T-helper 9 cell (primary cell): ENCODE measurements at places on chromosomes 7 and 10.

DNA sequence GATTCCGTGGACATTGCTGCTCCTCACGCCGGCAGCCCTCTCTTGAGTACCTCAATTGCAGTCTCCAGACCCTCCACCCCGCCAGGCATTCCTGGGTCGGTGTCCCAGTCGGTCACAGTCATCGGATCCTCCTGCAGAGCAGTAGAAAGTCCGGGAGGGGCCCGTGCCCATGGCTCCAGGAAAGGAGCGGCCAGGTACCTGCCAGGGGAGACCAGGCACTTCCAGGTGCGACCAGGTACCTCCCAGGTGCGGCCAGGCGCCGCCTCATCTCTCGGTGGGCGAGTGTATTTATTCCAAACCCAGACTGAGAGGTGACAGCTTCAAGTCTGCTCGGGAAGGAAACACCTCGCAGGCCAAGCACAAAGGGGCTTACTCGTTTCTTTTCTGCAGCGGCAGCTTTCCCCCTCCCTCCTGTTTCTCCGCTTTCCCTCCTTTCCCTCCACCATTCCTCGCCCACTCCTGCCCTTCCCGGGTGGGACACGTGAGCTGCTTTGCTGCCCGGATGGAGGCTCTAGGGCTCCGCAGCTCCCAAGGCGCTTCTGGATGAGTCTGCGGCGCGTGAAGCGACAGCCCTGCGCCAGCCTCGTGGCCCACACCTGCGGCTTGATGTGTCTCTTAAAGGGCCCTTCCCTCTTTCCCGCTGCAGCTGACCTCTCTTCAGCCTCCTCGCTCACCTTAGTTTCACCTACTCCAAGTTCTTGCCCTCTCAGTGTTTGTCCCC, 39.4 kb upstream of the AGK start:
- DNase-seq, result no peak

- DNase-seq, result no peak
Observed at GRCh38 chr10:70518695-70519094, 40.1 kb downstream of the PALD1 start.

DNA sequence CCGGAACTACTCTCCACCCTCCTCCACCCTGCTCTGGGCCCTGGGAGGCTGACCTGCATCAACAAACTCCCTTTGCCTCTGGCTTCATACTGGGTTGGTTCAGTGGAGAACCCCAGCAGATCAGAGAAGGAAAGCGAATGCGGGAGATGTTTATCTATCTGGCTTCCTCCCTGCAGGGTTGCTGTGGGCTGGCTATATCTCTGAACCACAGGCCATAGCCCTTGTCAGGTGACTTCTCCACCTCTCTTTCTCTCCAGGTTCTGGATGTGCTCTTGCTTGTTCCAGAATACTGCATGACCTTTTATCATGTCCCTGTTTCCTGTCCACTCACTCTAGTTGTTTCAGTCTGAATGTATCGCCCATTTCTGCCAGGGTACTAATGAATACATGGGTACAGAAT, 51.7 kb upstream of the IFRD1 start:
- DNase-seq, result peak; percentile 6

GRCh38 chr7:129189661-129190310, 1.4 kb downstream of the SMO start:
- DNase-seq, result no peak

- no peak for DNase-seq
Observed at GRCh38 chr10:116676118-116676517, 55.4 kb downstream of the PNLIPRP2 start.

DNA sequence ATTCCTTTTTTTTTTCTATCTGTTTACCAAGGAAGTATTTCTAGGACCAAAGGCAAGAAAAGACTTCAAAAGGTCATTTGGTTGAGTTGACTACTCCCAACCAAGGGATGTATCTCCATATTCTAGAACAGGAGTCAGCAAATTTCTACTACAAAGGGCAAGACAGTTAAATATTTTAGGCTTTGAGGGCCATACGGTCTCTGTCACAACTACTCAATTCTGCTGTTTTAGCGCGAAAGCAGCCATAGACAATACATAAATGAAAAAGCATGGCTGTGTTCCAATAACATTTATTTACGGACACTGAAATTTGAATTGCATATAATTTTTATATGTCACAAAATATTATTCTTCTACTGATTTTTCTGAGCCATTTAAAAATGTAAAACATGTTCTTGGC, 8.5 kb upstream of the ARID5B start:
- no peak for DNase-seq

GRCh38 chr7:28762651-28763050, 195.5 kb downstream of the TRIL start:
- DNase-seq, result no peak

- DNase-seq, result no peak
Observed at GRCh38 chr10:66827353-66827752, 98.5 kb upstream of the LRRTM3 start.

- DNase-seq, result no peak
Observed at GRCh38 chr7:133009426-133010252, 72.3 kb downstream of the CHCHD3 start.

- DNase-seq, result no peak
Observed at GRCh38 chr10:71649631-71650030, 69.9 kb downstream of the C10orf105 start.

- no peak for DNase-seq
Observed at GRCh38 chr7:121398246-121398645, 2.1 kb upstream of the FAM3C start.

GRCh38 chr10:102120991-102121738, 997 bp upstream of the LDB1 start:
- no peak for DNase-seq

- DNase-seq, result no peak
Observed at GRCh38 chr7:138584696-138585095, 116.5 kb downstream of the SVOPL start.

GRCh38 chr10:69750725-69751124, 51.0 kb upstream of the COL13A1 start:
- no peak for DNase-seq

DNA sequence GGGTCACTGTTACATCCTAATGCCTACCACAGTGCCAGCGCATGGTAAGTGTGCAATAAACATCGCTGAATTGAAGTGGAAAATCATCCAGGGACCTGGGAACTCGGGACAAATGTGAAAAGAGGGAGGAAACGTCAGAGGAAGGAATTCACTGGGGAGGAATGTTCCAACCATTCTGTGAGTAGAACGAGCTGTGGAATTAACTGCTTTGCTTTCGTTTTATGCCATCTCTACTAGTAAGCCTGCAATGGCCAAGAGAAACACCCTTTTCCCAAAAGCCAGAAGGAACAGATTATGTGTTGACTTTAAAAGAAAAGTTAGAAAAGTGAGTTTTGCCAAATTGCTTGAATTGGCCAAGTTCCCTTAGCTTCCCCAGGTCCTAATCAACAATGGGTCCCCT, 1044.9 kb downstream of the TYW1 start:
- no peak for DNase-seq

- no peak for DNase-seq
Observed at GRCh38 chr10:70915206-70915605, 26.8 kb upstream of the PCBD1 start.

GRCh38 chr10:132671228-132672154, 114.5 kb downstream of the NKX6-2 start:
- no peak for DNase-seq

GRCh38 chr7:2529161-2530070, 9.8 kb downstream of the LFNG start:
- DNase-seq, result peak; percentile 59

GRCh38 chr7:40717242-40717641, 582.4 kb downstream of the SUGCT start:
- DNase-seq, result no peak

DNA sequence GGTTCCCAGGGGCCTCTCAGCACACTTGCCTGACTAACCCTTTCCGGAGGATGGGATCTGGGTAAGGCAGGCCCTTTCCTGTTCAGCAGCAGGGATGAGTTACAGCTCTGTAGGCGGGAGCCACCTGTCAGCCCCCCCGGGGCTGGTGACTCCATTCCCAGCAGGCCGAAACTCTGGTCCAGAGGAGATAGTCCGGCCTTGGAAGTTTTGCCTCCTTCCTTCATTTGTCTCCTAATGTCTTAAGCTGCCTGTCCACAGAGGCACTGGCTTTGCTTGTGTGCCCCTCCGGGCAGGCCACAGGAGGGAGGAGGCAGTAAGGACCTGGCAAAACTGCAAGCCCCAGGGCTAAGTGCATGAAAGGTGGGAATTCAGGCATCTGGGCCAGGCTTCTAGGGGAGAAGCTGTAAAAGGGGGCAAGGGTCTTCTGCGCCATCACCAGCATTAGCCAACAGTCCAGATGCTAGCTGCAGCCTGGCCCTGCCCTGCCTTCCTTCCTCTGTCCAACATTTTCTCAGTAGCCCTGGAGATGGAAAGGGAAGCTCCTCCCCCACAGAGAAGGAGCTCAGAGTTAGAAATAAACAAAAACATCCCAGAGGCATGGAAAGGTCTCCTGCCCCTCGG, 1.2 kb downstream of the ADIRF start:
- DNase-seq, result no peak

- no peak for DNase-seq
Observed at GRCh38 chr10:3330663-3331062, 158.1 kb upstream of the PITRM1 start.

DNA sequence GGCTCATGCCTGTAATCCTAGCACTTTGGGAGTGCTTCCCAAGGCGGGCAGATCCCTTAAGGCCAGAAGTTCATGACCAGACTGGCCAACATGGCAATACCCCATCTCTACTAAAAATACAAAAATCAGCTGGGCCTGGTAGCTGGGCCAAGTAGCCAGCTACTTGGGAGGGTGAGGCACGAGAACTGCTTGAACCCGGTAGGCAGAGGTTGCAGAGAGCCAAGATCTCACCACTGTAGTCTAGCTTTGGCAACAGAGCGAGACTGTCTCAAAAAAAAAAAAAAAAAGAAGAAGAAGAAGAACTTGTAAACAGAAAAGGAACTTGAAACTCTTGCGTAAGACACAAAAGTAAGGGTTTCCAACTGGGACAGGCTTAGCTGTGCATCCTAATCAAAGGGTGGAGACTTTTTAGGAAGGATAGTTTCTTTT, 5.6 kb upstream of the IFIT2 start:
- DNase-seq, result no peak

DNA sequence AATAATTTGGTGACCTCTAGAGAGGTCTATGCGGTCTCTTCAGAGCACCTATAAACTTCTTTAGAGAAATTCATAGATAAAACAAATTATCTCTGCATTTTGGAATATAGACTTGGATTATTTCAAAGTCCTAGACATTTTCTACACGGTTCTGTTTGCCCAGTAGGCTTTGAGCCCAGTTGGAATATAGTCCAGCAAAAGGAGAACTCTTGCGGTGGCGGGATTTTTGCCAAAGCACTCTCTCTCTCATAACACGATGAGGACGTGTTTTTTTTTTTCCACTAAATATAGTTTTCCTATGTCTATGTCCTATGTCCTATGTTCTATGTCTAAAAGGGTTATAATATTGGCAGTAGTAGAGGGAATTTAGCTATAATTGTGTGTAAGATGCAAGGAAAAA, 164.9 kb upstream of the AGR3 start:
- no peak for DNase-seq

GRCh38 chr7:51190969-51191368, 125.6 kb downstream of the COBL start:
- no peak for DNase-seq

GRCh38 chr10:114982989-114983388, 45.0 kb downstream of the TRUB1 start:
- no peak for DNase-seq

DNA sequence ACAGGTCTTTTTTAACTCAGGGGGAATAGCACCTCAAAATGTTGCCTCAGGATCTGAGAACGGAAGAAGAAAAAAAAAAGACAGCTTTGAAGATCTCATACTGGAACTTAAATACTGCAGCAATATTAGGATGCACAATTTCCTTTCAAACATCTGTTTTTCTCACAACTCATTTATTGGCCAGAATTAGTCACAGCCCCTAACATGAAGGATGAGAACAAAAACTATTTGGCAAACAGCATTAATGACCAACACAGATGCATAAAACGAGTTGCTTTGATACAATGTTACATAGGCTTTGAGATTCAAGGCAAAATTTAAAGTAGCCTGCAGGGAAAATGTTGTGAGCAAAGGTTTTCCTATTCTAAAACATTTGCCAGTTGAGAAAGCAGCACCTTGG, 36.5 kb downstream of the JMJD1C start:
- DNase-seq, result no peak

DNA sequence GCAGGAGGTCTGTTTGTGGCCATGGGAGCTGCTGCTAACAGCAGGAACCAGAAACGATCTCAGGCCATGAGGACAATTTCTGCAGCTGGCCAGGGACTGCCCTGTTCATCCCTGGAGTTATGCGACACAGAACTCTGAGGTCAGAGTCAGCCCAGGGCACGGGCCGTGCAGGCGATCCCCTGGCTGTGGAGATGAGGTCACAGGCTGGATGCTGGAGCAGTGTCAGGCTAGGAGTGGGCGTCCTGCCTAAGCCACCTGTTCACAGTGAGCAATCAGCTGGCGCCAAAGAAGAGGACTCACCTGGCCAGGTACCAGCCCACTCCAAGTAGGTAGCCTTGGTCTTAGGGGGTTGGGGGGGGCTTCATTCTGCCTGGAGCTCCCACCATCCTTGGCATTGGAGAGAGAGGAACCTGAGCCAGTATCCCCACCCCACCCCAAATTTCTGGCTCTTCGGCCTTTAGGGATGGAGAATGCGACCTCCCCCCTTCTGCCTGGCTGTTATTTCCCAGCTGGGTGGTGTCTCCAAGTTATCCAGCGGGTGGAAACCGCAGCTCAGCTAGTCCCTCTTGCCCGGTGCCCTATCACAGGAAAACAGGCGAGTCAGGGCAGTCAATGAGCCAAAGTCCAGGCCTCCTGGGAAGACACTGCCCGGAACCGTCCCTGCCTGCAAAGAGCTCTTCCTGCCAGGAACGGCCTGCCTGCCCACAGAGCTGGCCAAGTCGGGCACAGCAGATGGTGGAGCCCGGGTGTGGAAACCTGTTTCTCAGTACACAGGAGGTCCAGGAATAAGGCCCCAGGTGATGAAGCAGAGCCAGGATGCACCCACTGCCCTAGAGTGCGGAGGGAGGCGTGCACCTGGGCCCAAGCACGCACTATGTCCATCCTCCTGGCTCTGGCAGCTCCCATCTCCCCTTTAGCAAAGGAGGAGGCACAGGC, 1.8 kb upstream of the TTYH3 start:
- DNase-seq, result no peak
